Chondrocyte (in vitro differentiated cells): ENCODE measurements at places on chromosomes 7 and 10. TPM values are rescaled to one million over a fixed set of nuclear protein-coding genes. Genes with fewer than 3 reads are reported as not detected.

Gene RABGEF1
- 26.8 to 29.5 TPM (median 27.9 TPM) in 3 replicates for total RNA-seq

Gene NME8
- total RNA-seq = not detected in 3 replicates

Gene SLC13A1
- total RNA-seq = not detected in 3 replicates

Gene HOXA13
- not detected in 3 replicates for total RNA-seq

Gene MEST
- 43.2 to 62.1 TPM (median 58.1 TPM) in 3 replicates for total RNA-seq

Gene CAMK2B
- total RNA-seq = 0.27 to 0.82 TPM (median 0.48 TPM) in 3 replicates

Gene ASAH2
- total RNA-seq = 1.2 to 5.8 TPM (median 2.7 TPM) in 3 replicates

Gene C10orf105
- not detected in 3 replicates for total RNA-seq

Gene ICA1
- total RNA-seq = 2.2 to 5.0 TPM (median 3.7 TPM) in 3 replicates

Gene KCP
- 1.3 to 1.5 TPM in 2 of 3 replicates, not detected in the other for total RNA-seq

Gene ATE1
- total RNA-seq = 19.8 to 24.2 TPM (median 24.0 TPM) in 3 replicates

Gene NPY
- not detected in 3 replicates for total RNA-seq

Gene LIPF
- total RNA-seq = not detected in 3 replicates

- DNase-seq = no peak
Measured at GRCh38 chr7:119197877-119198527, 973.5 kb downstream of the ANKRD7 start.

DNA sequence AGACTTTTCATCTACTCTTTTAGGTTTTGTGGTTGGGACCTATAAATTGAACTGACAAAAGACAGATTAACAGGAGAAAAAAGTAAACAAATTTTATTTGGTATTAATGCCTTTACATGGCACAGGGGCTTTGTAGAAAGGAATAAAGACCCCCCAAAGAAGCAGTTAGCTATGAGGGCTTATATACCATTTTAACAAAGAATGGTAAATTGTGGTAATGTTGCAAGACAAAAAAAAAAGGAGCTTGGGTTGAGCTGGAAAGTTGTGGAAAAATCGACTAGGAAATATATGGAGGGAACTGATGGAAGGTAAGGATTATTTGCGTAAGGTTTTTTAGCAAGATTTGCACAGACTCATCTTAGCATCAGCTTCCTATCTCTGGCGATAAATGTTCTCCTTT is 84.6 kb downstream of the JCAD start:
- DNase-seq = no peak

DNA sequence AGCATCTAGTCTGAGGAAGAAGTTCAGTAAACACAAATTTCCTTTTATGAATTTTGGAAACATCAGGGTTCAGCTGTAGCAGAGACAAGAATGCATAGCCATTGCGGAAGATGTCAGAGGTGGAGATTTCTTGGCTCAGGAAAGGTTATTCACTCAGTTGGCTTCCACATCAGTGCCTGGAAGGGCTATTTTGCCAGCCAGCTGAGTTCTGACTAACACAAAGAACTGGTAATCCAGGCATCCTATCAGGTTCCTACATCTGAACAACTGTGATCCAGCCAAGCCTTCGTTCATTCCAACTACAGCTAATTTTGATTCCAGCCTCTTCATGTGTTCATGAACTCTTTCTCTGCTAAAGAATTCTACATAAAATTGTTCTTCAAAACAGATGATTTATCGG is 965.6 kb downstream of the XPNPEP1 start:
- DNase-seq = no peak

GRCh38 chr7:83873459-83873858 is 224.5 kb upstream of the SEMA3E start:
- DNase-seq = no peak

GRCh38 chr10:49290607-49291006 is 8.4 kb upstream of the C10orf71 start:
- no peak for DNase-seq

- no peak for DNase-seq
Measured at GRCh38 chr10:13712837-13713581, 126.2 kb downstream of the PRPF18 start.

DNA sequence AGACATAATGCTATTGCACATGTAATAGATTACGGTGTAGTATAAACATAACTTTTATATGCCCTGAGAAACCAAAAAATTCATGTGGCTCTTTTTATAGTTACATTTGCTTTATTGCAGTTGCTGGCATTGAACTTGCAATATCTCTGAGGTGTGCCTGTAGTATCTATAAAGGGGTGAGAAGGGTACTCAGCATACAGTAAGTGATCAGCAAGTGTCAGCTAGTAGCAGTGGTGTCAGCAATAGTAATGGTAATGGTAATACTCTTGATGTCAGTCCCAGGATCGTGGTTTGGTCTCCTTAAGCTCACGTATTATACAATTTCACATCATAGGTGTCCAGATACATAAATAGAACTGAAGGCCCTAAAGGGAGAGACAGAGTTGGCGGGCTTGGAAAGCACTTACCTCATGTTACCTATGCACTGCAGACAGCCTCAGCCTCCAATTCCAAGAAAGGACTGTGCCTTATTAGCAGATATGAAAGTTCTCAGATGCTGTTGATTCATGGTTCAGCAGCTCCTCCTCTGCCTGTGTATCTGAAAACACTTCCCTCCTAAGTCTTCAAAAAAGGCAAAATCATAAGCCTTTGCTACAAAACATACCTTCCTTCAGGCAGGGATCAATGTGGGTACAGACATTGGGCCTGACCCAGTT is 6.6 kb upstream of the GIMAP7 start:
- no peak for DNase-seq

- no peak for DNase-seq
Measured at GRCh38 chr10:125283191-125283835, 123.0 kb upstream of the CTBP2 start.

- DNase-seq = no peak
Measured at GRCh38 chr10:131758062-131758938, 142.5 kb upstream of the PPP2R2D start.

DNA sequence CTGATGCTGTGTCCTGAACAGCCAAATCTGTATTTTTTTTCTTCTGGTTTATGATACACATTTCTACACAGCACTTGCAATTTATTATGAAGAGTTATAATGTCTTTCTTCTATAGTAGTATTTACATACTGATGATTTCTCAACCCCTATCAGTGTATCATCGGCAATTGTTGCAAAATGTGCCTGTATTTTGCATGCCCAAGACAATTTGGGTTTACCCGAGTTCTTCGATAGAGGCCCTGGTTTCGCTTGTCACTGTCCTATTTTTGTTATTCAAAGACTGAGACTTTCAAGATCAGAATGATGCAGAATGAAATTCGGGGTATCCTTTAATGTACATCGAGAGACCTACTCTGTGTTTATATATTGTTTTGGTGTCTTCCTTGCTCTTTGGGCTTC is 184.5 kb upstream of the PRSS58 start:
- DNase-seq = no peak

GRCh38 chr7:149714910-149715471 is 58.4 kb downstream of the ZNF467 start:
- DNase-seq = no peak

- DNase-seq = no peak
Measured at GRCh38 chr7:41054960-41055661, 647.8 kb downstream of the INHBA start.

DNA sequence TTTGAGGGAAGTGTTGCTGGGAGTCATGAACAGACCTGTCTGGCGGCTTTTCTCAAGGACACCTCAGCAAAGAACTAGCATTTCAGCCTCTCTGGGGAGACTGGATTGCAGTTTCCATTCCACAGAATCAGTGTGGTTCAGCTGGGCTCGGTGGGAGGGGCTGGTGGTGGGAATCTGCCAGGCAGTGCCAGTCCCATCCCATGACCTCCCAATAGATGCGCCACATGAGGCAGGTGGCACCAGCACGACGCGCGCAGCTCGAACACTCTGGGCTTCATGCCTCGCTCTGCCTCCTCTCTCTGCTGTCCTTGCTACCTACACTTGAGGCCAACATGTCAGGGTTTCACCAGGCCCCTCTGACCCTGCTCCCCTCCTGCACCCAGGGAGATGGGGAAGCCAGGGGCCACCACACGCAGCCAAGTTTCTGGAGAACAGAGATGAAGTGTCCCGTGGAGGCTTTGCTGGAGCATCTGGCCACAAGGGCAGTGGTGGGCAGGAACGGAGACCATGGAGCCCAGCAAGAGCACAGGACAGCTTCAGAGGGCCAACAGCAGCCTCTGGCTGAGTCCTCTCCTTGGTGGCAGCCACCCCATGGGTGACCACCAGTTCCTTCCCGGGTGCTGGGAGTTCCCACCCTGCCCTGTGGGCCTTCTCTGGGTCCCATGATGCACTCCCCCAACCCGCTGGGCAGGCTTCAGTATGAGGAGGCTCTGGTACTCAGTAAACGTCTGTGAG is 2.3 kb downstream of the NACAD start:
- peak; percentile 71 for DNase-seq

DNA sequence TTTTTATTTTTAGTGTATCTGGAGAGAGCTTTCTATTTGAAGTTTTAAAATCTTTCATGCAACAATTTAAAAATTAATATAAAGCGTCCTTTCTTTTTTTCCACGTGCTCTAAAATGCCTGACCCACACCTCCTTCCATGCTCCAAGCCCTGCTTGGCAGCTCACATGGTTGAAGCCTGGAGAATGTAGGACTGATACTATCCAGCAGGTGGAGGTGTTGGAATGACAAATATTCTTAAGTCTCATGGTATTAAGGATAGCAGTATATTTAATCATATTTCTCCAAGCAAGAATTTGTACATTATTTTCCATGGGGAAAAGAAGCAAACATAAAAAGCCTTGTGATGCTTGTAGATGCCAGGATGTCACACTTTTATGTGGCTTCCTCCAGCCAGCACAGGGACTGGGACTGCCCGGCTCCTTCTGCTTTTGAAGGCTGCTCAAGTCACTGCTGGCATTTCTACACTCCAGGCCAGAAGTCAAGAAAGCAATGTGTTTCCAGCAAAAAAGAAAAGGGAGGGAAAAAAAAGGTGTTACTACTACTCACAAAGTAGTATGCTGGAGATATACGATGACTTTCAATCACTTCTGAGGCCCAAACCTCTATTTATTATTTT is 49.7 kb downstream of the BZW2 start:
- DNase-seq = no peak

- DNase-seq = no peak
Measured at GRCh38 chr10:45075216-45075615, 74.5 kb downstream of the ZNF22 start.

DNA sequence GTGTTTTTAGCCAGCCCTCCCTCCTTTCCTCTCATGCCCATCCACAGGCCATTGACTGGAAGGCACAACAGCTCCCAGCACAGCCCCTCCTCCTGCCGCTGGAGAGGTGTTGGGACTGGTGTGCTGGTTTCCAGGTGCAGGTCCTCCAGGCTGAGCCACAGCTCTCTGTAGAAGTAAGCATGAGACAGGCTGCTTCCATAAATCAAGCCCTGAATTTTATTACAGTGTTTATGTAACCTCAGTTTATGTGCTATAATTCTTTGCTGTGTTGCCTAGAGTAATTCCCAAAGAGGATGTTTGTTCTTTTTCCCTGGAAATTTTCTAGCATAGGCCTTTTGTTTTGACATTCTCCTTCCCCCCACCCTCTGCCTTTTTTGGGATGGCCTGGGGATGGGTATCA is 445.8 kb downstream of the AUTS2 start:
- no peak for DNase-seq

DNA sequence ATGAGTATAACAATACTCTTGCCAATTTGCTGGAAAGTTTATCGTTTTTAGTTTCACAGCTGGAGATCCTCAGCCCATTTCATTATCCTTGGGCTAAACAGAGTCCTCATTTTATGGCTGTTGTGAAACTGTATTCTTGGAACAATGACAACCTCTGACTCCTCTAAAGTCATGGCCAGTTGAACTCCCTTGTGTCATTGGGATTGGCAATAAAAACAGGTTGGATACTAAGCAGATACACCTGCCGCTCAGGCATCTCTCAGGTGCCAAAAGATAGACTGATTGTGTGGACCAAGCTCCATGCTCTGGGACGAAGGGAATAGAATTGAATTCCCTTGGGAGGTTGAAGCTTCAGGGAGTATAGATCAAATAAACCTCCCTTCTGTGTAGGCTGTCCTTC is 182.2 kb downstream of the WDR11 start:
- DNase-seq = no peak

DNA sequence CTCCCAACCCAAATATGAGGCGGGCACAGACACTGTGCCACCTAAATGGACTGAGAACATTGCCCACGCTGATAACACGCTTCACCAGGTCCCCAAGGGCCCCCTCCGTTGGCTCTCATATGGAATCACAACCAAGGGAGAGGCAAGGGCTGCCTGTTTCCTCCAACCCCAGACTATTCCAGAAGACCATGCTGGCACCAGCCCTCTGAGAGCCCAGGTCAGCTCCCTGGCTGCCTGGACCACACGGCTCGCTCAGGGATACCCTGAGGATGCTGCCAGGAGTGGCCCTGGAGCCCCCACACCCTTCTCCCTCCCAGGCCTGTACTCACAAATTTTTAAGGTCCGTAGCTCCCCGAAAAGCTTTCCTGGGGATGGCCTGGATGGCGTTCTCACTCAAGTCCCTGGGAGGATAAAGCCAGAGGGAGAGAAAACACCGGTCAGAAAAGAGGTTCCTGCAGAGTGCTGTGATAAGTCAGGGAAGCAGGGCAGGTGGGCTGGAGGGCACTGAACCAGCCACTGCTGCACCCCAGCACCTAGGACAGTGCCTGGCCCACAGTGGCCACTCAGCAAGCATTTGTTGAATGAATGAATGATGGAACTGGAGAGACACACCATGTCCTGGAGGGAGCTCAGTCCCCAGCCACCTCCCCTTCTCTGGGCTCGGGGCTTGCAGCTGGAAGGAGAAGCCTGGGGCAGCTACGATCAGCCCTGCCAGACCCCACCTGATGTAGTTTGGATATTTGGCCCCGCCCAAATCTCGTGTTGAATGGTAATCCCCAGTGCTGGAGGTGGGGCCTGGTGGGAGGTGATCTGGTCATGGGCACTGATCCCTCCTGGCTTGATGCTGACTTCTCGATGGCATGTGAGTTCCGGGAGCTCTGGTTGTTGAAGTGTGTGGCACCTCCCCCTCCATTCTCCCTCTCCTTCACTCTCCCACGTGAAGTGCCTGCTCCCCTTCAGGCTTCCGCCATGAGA is 119.8 kb downstream of the SLIT1 start:
- no peak for DNase-seq

- DNase-seq = no peak
Measured at GRCh38 chr10:117761695-117762094, 219.1 kb downstream of the EMX2 start.

- DNase-seq = no peak
Measured at GRCh38 chr7:119090851-119091250, 866.3 kb downstream of the ANKRD7 start.

DNA sequence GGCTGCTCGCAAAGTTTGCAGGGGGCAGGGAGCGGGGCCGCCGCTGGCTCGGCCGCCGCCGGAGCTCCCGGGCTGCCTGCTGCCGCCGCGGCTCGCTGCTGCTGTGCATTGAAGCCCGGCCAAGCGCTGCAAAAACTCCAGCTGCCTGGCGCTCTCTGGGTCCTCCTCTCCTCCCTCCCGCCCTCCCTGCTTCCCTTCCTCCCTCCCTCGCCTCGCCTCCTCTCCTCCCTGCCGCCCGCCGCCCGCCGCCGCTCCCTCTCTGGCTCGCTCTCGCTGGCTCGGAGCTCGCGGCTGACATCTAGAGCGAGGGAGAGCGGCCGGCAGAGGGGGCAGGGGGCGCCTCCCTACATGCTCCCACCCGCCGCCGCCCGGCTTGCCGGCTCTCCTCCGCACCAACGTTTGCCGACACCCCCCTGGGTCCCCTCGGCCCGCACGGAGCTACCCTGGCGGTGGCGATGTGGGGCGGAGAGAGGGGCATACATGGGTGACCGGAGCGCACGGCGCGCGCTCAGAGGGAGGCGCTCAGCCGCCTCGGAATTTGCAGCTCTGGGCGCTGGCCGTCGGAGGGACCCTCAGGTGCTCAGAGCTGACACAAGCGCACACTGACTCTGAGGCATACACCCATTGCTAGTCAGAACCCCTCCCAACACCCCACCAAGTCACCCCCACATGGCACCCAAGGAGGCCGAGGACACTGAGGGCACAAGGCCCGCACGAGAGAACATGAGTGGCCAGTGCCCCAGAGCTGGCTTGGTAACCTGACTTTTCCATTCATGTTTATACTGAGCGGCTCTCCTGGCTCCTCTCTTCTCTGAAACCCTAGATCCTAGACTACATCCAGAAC is 1.2 kb upstream of the PLXNA4 start:
- no peak for DNase-seq
